IMR-90 (cell line): ENCODE measurements at places on chromosomes 7 and 10. TPM values are rescaled to one million over a fixed set of nuclear protein-coding genes. Genes with fewer than 3 reads are reported as not detected.

- DNase-seq, result no peak
Observed at GRCh38 chr7:143398616-143399015, 10.0 kb downstream of the EPHA1 start.

Gene RSPH10B2
- polyA plus RNA-seq, result not detected in 2 replicates

Gene TSPAN33
- 0.13 and 0.17 TPM in 2 replicates for polyA plus RNA-seq

GRCh38 chr7:46089281-46089680 lies 168.2 kb upstream of the IGFBP3 start:
- DNase-seq, result peak; percentile 48

DNA sequence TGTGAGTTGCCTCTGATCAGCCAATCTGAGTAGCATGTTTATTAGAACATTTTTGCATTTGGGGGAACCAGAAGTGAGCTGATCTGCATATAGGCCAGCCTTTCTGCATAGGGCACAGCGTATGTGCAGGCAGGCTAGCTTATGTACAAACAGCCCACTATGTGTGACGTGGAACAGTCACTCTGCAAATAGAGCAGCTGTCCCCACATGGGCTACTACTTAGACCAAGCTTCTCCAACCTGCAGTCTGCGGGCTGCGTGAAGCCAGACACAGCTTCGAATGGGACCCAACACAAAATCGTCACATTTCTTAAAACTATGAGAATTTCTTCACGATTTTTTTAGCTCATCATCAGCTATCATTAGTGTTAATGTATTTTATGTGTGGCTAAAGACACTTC lies 134.1 kb upstream of the FAM20C start:
- DNase-seq, result no peak

Gene PTPRZ1
- not detected in 2 replicates for polyA plus RNA-seq

Gene NRF1
- 7.8 and 11.4 TPM in 2 replicates for polyA plus RNA-seq

Gene SEMA3C
- polyA plus RNA-seq, result 19.3 and 21.2 TPM in 2 replicates

Gene VWA2
- not detected in 2 replicates for polyA plus RNA-seq

- DNase-seq, result no peak
Observed at GRCh38 chr10:55966101-55966500, 395.0 kb downstream of the ZWINT start.

- DNase-seq, result no peak
Observed at GRCh38 chr10:71396711-71397295, at the start of gene CDH23. TSS of gene CDH23 (plus strand) at chr10:71396920. CDS start at chr10:71439832, 42,912 bp downstream.

Gene IL6
- 45.2 and 50.8 TPM in 2 replicates for polyA plus RNA-seq

Gene PIP
- not detected in 2 replicates for polyA plus RNA-seq

DNA sequence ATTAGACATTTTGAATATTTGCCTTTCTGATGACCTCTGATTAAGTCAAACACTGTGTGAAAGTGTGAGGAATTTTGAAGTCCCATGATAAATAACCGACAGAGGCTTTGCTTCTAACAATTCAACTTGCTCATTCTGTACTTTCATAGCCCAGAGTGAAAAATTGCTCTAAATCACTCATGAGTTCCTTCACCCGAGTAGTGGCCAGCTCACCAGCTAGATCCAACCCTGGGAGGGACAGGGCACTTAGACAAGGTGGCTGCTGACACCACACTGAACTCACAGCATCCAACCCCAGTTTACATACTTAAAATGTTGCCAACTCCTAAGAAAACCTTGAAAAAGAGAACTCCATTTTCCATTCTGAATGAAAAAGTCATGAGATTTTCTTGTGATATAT lies 80.0 kb upstream of the LYZL1 start:
- no peak for DNase-seq

DNA sequence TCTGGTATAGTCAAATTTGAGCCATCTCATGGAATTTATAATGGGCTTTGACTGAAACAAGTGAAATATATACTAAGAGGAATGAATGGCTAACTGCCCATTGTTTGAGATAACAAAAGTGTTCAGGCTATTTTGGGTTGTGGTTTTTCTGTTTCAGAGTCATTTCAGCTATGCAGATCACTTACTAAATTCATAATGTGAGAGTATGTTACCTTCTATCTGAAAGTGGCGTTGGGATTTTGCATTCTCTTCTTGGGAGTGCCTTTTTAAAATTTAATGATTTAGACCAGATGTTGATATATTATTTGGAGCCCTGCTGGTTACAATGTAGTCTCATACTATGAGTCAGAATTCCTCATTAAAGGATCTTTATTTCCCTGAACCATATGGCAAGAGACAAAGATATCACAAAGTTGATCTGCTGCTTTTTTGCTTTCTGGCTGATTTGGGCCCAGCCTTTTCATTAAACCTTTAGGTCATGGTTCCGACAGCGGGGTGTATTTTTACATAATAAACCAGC lies 10.4 kb downstream of the VCL start:
- DNase-seq, result peak; percentile 78

DNA sequence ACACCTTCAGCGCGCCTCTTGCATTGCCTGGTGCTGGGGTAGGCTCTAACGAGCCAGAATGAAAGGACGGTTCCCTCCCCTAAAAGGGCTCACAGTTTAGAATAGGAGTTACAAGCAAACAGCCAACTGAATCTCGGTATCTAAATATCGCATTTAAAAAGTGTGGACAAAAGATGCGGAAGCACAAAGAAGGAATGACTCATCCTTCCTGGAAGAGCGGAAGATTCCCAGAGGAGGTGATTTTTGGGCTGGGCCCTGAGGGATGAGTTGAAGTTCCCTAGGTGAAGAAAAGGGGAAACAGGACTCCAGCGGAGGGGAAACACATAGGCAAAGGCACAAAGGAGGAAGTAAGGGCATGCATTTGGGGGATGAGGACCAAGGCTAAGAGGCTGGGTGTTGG lies 29.9 kb downstream of the SRRM3 start:
- no peak for DNase-seq

Gene NXPH1
- not detected in 2 replicates for polyA plus RNA-seq

Gene EIF5AL1
- polyA plus RNA-seq, result 0.59 and 1.4 TPM in 2 replicates

GRCh38 chr10:113600569-113600968 lies 47.7 kb downstream of the HABP2 start:
- DNase-seq, result no peak
